ENCODE measurements at places on chromosomes 3 and 15.

- DNase-seq = no peak
Measured at GRCh38 chr3:119507404-119507803, 9.1 kb downstream of the TIMMDC1 start.

DNA sequence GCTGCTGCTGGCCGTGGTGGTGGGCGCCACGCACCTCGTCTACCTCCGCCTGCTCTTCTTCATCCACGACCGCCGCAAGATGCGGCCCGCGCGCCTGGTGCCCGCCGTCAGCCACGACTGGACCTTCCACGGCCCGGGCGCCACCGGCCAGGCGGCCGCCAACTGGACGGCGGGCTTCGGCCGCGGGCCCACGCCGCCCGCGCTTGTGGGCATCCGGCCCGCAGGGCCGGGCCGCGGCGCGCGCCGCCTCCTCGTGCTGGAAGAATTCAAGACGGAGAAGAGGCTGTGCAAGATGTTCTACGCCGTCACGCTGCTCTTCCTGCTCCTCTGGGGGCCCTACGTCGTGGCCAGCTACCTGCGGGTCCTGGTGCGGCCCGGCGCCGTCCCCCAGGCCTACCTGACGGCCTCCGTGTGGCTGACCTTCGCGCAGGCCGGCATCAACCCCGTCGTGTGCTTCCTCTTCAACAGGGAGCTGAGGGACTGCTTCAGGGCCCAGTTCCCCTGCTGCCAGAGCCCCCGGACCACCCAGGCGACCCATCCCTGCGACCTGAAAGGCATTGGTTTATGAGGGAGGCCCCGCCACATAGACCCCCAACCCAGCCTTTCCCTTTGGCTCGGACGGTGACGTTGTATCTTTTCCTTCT is 1.1 kb downstream of the GPR27 start:
- no peak for DNase-seq

DNA sequence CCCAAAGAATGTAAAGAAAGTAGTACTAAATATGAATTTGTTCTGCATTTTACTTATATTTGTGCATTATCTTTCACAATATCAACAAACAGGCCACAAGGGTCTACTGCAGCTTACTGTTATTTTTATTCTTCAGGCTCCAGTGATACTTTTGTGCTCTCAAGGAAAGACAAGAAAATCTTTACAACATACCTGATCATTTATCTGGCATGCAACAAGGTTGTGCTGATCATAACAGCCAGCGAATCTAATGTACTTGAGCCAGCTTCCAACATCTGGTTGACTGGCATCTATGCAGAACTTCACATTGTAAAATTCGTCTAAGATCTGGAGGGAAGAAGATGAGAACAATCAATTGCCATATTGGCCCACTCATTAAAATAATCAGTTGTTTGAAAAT is 520.0 kb downstream of the MECOM start:
- DNase-seq = no peak

- DNase-seq = no peak
Measured at GRCh38 chr3:108485146-108485545, 25.2 kb downstream of the MYH15 start.

DNA sequence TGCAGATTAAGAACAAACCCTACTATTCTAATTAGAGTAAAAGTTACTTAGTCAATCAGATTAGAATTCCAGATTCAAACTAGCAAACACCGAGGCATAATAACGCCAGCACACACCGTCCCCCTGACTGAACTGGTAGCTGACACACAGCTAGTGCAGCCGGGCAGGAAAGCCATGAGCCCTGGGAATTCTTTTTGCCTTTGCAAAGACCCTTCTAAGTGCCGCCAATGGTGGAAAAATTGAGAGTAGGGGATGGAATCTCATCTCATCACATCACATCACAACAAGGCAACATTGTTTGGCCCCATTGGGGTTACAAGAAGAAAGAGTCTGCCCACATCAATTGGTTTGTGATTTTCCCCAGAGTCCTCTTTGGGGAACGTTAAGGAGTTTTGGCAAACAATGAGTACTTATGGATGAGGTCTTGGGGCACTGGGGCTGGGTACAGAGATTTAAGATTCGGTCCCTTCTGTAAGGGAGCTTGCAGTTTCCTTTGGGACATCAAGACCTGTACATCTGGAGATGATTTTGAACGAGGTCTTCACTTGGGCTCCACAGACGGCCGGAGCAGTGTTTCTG is 120.4 kb upstream of the MEF2A start:
- DNase-seq = no peak

GRCh38 chr3:147358144-147358992 is 48.0 kb downstream of the ZIC4 start:
- DNase-seq = no peak

DNA sequence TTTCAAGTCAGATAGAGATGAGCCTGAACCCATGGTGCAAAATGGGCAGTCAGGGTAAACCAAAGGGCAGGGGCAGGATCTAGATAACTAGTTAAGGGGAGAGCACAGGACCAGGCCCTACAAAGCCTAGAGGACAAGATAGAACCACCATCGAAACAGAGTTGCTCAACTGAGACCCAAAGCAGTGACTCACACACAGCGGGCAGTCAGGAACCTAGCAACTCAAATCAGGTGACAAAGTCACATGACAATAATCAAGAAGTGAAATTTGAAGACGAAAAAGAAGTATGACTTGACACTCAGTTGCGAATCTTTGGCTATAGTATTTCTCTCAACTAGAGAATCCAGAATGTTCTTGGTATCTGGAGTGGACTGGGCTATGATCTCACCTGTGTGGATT is 136.0 kb upstream of the PTPRG start:
- no peak for DNase-seq

DNA sequence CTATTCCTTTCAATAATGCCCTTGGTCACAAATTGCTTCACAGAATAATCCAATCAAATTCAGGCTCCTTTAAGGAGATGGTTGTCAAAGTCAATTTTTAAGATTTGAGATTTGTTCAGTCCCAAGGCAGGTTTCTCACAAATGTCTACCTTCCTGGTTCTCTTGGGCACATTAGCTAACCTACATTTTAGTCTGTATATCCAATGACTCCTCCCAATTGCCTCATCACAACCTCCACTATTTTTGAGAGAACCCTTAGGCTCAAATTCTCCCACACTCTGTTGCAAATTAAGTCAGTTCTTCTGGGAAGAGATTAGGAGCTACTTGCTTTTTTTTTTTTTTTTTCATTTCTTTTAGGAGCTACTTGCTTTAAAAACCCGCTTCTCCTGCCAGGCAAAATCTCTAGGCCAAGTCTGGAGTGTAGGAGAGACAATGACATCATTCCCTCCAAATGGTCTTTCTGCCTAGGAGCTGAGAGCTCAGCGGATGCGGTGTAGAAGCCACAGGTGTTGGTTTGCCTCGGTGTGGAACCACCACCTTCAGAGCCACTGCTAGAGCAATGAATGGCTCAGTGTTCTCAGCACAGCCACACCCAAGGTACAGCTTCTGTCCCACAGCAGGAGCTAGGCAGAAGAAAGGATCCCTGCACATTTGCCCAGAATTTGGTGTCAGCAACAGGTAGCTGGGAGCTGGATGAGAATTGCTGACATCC is 10.0 kb upstream of the INO80 start:
- DNase-seq = no peak

DNA sequence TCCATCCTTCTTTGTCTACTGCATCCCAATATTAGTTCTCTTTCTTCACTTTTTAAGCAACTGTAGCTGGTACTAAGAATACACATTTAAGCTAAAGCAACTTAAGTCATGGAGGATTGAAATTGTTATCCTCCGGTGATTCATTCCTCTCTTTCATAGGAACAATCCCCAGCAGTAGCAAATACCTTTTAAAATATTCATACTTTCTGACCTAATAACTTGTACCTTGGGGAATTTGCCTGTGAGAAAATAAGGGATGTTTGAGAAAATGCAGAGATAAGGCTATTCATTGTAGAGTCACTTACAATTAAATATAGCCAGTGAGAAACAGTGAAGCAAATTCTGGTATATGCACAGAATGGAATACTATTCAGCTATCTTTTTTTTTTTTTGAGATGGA is 66.0 kb downstream of the VPS13C start:
- DNase-seq = no peak

GRCh38 chr3:182330646-182331045 is 462.7 kb upstream of the ATP11B start:
- DNase-seq = no peak

GRCh38 chr15:64138331-64138941 is 13.1 kb upstream of the SNX22 start:
- DNase-seq = no peak

DNA sequence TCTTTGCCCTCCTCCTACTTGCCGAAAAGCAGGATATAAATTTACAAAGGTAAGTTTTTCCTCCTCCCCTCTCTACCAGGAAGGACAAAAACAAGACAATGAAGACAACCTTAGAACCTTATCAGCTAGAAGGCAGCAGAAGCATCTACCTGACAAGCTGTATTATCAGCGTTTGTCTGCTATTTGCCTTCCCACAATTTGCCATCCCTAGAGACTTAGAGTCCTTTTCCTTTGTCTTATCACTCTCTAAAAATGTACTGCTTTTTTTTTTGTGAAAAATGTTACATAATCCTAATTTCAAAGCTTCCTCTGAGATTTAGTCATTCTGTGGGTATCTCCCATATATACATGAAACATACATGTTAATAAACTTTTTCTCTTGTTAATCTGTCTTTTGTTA is 176.9 kb upstream of the PROK2 start:
- DNase-seq = no peak

DNA sequence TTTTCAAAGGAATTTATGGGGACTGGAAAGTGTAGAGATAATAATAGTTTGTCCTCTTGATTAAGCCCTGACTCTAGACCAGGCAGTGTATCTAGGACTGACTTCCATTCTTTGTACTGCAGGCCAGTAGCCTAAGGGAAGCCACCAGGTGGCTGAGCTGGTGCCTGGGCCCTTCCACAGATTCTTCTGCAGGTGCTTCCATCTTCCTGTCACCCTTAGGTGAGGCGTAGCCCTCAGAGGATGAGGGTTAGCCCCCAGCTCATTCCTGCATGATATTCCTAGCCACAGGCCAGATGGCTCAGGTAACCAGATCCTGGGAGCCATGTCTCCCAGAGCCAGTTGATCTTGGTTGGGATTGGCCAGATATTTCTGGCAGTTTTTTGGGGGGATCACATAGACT is 169.0 kb upstream of the IL12A start:
- DNase-seq = no peak

DNA sequence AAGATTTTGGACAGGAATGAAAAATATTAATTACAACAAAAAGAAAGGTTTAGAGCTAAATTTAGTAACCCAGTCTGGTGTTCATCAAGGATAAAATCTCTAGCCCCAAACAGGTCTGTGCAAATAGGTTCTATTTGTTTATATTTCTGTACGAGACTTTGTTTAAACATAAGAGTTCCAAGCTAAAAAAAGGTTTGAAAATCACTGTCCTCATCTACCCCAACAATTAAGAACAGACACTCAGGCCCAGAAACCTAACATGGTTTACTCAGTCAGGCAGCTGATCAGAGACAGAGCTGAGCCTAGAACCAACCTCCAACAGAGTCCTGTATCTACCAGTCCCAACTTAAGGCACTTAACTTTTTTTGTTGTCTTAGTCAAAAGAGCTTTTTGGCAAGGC is 49.3 kb downstream of the SNX4 start:
- no peak for DNase-seq

DNA sequence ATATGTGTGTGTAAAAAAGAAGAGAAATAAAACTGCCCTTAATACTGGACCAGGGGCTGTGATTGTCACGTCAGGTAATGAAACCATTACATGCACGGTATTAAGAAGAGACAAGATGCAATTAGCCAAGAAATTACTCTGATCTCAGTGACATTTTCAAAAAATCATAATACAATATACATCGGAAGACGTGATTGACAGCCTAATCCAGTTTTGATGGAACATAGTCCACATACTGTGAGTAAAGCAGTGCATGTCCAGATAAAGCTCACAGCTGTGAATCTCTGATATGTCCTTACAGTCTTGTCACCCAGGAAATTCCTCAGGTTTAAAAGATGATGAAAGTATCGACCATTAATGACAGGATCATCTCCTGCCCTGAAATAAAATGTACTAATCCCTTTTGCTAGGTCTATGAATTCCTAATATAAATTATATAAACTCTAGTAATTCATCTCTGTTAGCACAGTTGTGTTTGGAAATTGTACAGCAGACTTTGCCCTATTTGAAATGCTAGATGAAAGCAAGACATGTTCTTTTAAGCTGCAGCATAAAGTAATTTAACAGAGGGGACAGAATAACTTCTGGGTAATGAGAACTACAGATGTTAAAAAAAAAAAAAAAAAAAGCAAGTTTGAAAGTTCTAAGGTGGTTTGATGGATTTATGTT is 119.5 kb upstream of the TMCO5A start:
- no peak for DNase-seq

DNA sequence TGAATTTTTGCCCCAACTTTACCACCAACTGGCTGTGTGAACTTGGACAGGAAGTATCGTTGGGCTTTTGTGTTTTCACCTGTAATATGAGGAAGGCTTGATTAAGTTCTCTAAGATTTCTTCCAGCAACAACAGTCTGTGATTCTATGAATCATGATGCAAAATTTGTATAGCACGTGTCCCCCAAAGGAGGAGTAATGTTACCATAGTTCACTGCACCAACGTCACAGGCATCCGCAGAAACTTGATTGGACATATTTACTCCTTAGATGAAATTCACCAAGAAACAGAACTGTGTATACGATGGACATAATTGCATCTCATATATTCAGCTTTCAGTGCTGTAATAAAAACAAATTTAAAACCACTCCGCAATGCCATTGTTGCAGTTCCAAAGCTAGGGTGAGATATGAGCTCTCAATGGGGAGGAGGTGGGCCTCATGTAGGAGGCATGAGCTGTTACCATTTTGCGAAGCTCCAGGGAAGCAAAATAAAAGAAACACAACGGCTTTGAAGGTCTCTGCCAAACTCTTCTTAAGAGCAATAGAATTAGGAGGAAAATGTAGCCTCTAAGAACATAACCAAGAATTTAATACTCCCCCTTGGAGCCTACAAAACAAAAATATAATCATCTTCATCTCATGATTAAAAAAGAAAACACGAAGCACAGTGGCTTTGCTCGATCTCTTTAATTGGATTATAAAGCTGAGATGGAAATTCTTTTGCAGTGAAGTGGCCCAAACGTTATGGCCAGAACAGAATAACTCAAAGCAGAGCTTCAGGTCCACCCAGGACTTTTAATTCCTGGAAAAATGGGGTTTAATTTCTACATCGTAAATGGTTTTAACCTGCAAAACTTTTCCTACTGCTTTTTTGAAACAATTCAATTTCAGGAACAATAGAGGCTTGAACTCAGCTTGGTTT is 80.7 kb downstream of the CHST2 start:
- no peak for DNase-seq

DNA sequence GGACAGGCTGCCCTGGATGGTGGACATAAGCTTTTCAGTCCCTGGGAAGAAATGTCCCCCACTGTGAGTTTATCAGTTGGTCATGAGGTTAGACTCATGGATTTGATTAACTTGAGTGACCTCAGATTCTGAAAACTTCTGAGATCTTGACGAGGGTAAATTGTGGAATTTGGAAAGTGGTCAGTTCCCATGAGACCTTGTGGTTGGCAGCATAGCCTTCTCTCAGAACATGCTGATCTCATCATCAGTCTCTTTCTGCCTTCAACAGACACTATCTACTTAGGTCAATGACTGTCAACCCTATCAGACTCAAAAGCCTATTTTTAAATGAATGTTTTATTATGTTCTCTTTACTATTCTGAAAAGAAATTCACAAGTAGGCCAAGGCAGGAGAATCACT is 45.6 kb upstream of the NDUFB4 start:
- no peak for DNase-seq

All from inflammatory macrophage (primary cell).